ENCODE measurements at places on chromosomes 5 and 9. TPM values are rescaled to one million over a fixed set of nuclear protein-coding genes. Genes with fewer than 3 reads are reported as not detected.

The CYLC2 gene
- total RNA-seq, result not detected

The SLC6A7 gene
- total RNA-seq, result 0.88 TPM

The NEUROG1 gene
- total RNA-seq, result not detected

GRCh38 chr5:132493241-132493640, 2.7 kb upstream of the IRF1 start:
- DNase-seq, result peak; percentile 2

DNA sequence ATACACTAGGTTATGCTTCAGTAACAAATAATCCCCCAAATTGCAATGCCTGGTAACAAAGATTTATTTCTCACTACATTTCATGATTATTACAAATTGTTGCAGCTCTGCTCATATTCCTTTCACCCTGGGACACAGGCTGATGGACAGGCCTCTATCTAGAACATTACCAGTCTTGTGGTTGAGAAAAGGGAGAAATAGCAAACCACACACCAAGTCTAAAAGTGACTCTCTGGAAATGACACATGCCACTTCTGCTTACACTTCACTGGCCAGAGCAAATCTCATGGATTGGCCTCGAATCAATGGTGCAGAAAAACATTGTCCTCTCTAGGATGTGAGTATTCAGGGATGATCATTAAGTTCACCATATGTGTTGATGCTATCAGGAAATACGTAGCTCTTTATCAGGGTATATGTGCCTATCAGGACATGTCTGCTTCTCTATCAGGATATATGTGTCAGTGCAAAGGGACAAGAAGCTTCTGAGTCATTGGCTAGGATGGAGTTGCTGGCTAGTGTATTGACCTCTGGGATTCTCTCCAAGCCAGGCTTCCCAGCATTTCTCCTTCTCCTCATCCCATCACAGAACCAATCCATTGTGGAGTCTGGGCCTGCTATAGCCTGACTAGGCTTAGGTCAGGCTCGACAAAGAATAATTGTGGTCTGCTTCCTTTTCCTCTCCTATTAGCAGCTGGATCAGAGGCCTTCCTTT, 91.1 kb upstream of the CEP78 start:
- no peak for DNase-seq

GRCh38 chr5:1131191-1131621, 19.3 kb upstream of the SLC12A7 start:
- no peak for DNase-seq
